Activated CD4-positive, alpha-beta T cell treated with anti-CD3 and anti-CD28 coated beads for 36 hours (primary cell): ENCODE measurements at places on chromosomes 12 and 14. TPM values are rescaled to one million over a fixed set of nuclear protein-coding genes. Genes with fewer than 3 reads are reported as not detected.

DNA sequence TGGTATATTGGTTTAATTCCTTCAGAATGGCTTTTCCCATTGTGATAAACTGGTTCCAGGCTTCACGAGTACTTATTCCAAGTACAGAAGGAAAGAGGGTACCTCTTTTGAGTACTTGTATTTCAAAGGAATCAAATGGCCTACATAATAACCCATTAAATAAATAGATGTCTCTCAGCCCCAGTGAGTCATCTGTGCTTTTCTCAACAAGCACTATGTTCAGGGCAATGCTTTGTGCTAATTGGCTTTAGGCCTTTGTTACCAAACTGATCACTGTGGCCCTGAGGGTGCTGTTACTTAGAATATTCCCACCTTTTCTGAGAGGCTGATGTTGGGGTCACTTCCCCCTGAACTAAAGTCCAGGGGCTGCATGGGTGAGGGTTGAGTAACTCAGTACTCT, 107.1 kb downstream of the LRRK2 start:
- no peak for DNase-seq

GRCh38 chr14:55805250-55805649, 225.2 kb downstream of the KTN1 start:
- no peak for DNase-seq

- no peak for DNase-seq
Observed at GRCh38 chr12:128009108-128009507, 257.9 kb upstream of the TMEM132C start.

DNA sequence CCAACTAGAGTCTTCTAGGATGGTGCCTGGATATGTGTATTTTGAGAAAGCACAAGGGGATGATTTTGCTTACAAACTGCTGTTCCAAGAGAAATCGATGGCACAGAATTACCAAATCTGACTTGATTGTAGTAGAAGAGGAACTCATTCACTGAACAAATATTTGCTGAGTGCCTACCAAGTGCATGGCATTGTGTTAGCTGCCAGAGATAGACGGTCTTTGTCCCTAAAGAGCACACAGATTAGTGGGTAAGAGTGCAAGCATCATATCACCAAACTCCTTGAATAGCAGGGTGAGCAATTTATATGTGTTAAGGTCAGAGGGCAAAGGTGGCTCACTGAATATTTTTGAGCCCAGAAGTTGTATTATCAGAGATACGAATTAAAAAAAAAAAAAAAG, 3.5 kb upstream of the FOXN3 start:
- DNase-seq = no peak

DNA sequence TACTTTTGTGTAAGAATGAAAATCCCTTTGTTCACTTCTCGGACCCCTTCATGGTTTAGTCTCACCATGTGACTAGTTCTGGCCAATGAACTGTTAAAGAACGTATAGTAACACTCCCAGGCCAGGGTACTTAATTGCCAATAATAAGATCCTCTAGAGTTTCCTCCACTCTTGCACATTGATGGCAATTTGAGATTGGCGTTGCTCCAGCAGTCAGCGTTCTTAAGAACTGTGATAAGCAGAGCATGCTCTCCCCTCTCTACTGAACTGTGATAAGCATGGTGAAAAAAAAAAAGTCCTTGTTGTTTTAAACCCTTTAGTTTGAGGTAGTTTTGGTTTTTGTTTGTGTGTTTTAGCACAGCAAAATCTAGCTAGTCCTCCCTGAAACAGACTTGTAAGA, 854.5 kb downstream of the SLC6A15 start:
- DNase-seq = no peak

TRIM9 gene
- 2.4 TPM for total RNA-seq
